Activated gamma-delta T cell treated with anti-CD3 and anti-CD28 coated beads, Interleukin-2, amount 50 U/mL, for 16 hours (primary cell): ENCODE measurements at places on chromosomes 11 and 22.

DNA sequence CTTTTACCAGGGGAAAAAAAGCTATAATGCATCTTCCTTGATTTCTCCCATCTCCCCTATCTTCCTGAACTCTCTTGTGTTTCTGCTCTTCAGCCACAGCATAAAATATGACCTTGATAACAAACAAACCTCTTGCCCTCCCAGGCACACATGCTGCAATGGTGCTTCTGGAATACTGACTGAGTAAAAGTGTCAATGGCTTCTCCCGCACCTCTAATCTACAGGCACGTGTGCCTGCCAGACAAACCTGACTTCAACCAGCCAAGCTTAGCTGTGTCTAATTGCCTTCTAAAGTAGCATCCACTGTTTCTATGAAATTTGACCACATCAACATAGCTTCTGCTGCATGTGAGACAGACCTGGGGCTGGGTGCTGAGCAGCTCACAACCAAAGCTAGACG lies 12.7 kb downstream of the OPCML start:
- no peak for DNase-seq

- DNase-seq, result no peak
These were observed 1.5 kb upstream of the BAIAP2L2 start for GRCh38 chr22:38111925-38112355.

- no peak for DNase-seq
These were observed 6.3 kb downstream of the PPP2R1B start for GRCh38 chr11:111759778-111760407.

DNA sequence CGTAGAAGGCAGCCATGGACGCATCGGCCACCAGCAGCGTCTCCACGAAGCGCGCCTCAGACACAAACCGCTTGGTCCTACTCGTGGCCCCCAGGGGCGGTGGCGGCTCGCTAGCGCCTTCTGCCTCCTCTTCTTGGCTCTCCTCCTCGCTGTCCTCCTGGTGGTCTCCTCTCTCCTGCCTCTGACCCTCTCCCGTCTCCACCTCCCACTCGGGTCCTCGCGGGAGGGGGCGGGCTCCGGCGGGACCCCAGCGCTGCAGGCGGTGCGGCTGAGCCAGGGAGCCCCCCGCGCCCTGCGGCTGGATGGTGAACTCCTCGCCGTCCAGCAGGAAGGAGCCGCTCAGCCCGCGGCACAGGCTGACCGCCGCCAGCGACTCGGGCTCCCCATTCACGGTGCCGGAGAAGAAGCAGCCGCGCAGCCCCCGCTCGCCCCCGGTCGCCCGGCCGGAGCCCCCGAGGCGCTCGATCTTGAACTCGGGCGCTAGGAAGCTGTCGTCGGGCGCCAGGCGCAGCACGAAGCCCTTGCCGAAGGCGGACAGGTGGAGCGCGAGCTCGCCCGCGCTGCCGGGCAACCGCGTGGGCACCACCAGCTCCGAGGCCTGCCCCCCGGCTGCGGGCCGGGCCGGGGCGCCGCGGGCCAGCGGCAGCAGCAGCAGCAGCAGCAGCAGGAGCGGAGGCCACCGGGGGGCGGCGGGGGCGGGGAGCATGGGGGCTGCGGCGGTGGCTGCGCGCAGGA lies 661 bp downstream of the ADAMTS8 start:
- no peak for DNase-seq

GRCh38 chr11:67996051-67996450 lies 7.8 kb downstream of the UNC93B1 start:
- DNase-seq, result no peak

DNA sequence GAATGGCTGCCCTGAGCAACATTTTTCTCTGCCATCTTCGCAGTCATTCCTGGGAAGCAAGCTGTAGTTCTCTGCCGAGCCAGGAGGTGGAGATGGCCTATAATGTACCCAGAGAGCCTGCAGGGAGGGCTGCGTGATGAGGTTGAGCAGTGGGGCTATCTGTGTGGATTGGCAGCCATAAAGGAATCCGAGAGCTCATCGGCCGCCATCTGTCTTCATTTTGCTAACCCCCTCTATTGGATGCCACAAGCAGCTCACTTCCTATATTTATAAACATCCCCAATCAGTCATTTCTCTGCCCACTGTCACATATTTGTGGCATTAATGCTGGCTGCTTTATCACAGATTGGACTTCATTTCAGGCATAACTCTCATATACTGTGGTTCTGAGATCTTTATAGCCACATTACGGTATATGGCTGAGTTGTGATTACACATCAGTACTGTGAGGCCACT lies 209.5 kb downstream of the NTM start:
- no peak for DNase-seq

DNA sequence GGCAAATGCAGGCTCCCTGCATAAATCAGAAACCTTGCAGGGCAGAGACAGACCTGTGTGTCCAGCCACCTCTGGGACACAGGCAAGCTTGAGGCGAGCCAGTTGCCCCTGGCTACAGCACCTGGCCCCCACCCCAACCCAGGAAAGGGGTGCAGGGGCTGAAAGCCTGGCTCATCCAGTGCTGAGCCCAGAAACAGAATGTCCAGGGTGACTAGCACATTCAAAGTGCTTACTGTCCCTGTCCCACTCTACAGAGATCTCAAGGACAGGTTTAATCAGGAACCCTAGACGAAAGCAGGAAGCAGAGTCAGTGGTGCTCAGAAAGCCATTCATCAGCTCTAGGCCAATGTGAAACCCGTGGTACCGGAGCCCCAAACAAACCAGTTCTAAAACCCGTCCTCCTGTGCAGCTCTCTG lies 31.9 kb downstream of the PLEKHA7 start:
- no peak for DNase-seq

GRCh38 chr22:17596226-17596625 lies 32.3 kb downstream of the ATP6V1E1 start:
- no peak for DNase-seq

GRCh38 chr11:74948546-74948897 lies 369 bp downstream of the XRRA1 start:
- no peak for DNase-seq

- no peak for DNase-seq
These were observed 941.7 kb downstream of the NTM start for GRCh38 chr11:132312161-132312560.

GRCh38 chr22:31945443-31945855 lies 1.1 kb downstream of the YWHAH start:
- DNase-seq, result no peak

DNA sequence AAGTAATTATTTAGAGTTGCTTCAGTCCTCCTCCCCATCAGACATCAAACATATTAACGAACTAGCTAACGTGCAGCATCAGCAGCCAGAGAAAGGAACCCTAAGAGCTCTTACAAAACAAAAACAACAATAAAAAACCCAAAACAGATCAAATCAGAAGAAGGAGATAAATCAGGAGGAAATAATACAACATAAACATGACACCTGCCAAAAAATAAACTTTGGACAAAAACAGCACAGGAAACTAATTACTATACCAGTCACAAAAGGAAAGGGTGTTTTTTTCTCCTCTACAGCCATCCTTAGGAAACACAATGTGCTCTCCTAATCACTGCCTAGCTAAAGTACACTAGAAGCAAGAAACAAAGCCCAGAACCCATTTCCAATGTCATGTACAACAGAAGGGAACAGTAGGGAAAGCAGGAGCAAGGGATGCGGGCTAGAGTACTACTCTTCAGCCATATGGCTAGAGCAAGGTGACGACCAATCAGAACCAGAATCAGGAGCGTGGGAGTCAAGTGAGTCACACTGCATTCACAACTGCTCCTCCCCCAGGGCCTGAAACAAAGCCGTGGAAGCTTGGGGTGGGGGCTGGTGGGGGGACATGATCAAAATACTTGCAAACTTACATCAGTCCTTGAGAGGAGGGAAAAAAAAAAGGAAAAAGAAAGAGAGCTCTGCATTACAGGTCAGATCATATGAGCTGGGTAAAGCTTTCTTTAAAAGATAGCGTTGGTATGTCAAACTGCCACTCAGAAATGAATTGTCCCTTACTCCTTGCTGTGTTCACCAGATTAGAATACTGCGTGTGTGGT lies 60.4 kb downstream of the LARGE2 start:
- DNase-seq, result no peak

- no peak for DNase-seq
These were observed 57.1 kb downstream of the EFCAB6 start for GRCh38 chr22:43755011-43755410.

GRCh38 chr11:41134971-41135370 lies 324.5 kb downstream of the LRRC4C start:
- no peak for DNase-seq

DNA sequence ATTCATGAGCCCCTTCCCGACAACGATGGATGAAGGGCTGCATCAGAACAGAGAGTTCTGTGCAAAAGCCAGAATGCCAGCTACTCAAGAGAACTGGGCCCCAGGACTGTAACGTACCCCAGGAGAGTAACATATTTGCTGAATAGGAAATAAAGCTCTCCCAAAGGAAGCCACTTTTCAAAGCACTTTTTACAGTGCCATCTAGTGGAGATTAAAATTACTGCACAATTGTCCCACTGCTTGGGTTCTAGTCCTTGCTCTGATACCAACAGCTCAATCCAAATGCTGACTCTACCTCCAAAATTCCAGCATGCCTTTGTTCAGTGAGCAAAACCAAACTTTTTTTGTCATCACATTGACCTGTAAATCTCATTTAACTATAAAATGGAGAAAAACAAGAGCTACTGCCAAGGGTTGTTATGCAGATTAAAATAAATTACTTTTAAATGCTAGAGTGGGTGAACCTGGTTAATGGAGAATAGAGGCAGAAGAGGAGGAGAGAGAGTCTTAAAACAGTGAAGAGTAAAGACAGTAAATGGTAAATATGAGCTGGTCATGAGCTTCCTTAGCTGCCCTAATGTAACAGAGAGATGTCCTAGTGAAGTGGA lies 87.6 kb upstream of the FSHB start:
- no peak for DNase-seq
